ENCODE measurements at places on chromosomes 6 and 20. TPM values are rescaled to one million over a fixed set of nuclear protein-coding genes. Genes with fewer than 3 reads are reported as not detected.

Gene TMC2
- not detected for total RNA-seq

GRCh38 chr6:71766796-71767195, 119.6 kb upstream of the RIMS1 start:
- no peak for DNase-seq

DNA sequence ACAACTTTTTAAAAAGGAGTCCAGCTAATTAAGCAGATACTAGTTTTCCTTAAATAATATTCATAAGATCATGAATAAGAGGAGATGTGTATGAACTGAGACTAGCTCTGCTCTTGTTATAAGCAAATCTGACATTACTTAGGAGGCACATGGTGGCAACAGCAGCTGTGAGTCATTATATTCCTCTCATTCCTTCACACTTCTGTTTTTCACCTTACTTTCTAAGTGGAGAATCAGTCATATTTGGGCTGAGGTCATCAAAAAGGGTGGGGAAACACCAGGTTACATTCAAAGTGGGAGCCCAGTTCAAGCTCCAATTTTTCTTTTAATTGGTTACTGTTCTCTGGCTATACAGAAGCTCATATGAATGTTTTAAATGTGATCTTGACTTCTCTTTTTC, 6.0 kb upstream of the RIPPLY2 start:
- DNase-seq, result no peak

- no peak for DNase-seq
Observed at GRCh38 chr6:21599051-21599696, 5.6 kb downstream of the SOX4 start.

DNA sequence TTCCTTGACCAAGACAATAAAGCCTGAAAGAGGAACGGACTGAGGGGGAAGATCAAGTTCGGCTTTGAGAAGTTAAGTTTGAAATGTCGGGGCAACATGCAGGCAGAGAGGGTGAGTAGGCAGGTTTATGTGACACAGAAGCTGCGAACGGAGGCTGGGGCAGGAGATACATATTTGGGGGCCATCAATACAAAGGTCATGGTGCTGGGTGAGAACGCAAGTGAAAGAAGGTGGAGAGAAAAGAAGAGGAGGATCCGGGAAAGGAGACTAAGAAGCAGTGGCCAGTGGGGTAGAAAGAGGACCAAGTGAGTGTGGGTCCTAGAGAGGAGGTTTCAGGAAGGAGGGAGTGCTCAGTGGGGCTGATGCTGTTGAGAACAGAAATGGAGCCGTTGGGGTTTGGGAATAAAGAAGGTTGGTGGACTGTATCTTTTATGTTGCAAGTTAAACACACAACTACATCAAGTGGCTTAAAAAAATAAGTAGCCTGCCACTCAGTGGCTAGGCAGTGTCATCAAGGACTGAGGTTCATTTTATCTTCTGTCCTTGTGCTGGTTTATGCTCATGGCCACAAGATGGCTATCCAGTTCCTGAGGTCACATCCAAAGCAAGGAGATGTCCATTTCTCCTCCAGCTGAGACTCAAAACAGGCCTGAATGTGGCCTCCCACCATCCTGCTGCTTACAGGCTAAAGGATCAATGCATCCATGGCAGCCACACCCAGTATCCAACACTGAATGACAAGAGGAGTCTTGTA, 1.7 kb upstream of the BLCAP start:
- DNase-seq, result no peak

DNA sequence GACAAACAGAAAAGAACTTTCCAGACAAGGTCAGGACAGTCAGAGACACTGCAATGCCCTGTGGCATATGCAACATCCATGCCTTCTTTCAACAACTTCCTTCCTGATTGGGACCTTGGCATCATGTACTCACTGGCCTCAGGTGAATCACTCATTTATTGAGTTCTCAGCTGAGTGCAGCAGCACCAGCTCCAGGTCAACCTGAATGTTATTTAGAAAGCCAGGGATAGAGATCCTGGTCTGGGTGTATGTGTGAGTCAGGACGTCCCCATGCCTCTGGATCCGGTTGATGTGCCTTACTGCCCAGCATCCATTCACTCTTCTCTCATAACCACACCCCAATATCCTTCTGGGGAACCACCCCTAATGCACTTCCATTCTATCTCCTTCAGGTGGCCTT, 54.4 kb downstream of the SNRNP48 start:
- DNase-seq, result no peak

DNA sequence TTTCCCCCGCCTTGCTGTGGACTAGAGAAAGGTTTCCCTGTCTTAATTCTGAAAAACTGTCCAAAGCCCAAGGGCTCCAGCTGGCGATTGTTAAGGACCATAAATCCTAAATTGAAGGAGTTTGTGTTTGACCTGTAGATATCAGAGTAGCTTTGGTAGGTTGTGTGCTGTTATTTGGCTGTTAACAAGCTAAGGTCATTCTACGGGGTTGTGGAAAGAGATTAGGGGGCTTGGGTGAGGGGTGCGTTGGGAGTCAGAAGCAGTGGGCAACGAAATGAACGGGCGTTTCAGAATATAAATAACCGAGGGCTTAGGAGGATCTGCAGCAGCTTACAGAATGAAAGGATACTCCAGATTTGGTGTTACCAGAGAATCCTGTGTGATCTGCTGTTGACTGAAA, 32.6 kb upstream of the BTN3A2 start:
- DNase-seq, result no peak

DNA sequence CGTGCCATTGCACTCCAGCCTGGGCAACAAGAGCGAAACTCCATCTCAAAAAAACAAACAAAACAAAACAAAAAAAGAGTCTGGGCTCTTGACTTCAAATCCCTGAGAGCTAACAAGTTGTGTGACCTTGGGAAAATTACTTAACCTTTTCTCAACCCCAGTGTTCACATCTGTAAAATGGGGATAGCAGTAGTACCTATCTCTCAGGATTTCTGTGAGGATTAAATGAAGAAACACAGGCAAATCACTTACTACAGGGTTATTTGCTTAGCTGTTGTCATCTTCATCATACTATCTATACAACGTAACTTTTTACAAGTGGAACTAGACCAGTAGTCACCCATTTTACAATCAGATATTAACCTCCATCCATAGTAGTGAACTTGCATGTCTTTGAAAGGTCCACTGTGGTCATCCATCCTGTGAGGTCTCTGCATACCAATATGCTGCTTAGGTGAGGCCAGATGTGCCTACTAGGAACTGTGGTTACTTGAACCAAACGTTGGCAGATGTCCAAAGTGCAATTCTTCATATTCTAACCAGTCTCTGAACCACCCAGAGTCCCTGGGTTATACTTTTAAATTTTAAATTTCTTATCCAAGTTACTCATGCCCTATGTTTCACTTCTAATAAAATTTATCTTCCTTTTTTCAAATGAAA, 128.9 kb upstream of the BEND3 start:
- no peak for DNase-seq

DNA sequence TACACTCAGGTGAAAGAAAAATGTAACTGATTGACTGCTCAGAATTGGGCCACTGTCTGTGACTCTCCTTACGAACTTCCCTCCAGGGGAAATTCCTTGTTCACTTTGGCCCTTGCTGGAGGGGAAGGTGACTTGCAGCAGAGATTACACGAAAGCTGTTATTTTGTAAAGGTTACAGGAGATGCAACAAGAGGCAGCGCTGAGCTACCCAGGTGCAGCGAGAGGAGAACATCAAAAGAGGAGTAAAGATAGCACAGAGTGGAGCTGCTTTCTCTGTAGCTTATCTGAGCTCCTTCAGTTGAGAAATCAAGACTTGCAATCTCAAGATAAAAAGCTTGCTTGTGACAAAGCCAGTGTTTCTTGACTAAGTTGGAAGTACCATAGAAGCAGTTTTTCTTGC, 144.6 kb downstream of the ARHGAP18 start:
- DNase-seq, result no peak

DNA sequence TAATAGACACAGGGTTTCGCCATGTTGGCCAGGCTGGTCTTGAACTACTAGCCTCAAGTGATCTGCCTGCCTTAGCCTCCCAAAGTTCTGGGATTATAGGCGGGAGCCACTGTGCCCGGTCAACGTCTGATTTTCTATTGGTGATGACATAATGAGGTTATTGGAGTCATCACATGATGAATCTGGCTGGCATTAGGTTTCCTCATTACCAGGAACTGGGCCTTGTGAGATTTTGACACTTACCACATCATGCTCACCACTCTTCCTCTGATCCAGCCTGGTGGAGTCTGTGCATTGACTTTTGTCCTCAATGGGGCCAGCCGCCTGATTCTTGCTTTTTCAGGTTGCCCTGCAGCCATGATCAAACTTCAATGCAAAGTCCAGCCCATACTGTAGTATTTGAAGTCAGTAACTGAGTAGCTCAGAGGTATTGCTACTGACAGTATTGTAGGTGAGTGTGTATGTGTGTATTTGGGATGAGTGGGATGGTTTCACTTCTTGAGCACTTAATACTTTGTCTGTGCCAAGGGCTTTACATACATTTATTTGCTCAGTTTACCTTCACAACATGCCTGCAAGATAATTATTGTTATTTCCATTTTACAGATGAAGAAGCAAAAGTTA, 16.0 kb downstream of the ANKS1A start:
- DNase-seq, result no peak

- DNase-seq, result no peak
Observed at GRCh38 chr20:23832775-23833513, 6.4 kb upstream of the CST2 start.

GRCh38 chr6:123189816-123190215, 193.8 kb downstream of the CLVS2 start:
- no peak for DNase-seq

Measured in CD8-positive, alpha-beta T cell (primary cell).